Tibial nerve (tissue), 4 donors: ENCODE measurements at places on chromosomes 1 and 21. TPM values are rescaled to one million over a fixed set of nuclear protein-coding genes. Genes with fewer than 3 reads are reported as not detected.

CDCA8 gene
- not detected for total RNA-seq

DNA sequence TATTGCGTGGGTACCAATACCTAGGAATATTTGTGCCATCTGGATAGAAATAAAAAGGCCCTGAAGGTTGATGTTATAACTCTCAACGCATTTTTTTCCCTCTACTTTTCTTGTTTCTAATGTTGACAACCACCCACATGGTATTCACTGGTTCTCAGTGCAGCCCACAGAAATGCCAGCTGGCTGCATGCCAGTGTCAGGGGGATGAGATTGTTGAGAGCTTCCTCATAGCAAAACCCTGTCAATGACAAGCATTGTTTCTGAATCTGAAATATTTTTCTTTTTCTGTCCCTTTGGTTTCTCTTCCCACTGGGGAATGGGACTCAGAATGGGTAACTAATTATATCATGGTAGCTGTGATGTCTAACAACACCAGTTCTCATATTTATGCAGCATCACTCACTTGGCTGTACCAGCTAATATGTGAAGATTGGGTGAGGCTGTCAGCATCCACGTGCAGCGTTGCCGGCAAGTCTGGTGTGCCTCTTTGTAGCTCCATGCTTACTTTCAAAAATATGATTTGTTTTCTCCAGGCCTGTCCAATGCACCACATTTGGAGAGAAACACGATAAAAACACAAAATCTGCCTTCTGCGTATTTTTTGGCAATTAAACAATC, 284.6 kb downstream of the PTBP2 start:
- no peak overlapping the region for H3K27ac ChIP-seq
- H3K4me1 ChIP-seq: no peaks in the 10 kb centered on the region
- H3K36me3 ChIP-seq: no peaks in the 10 kb centered on the region
- no peaks in the 10 kb centered on the region for H3K27me3 ChIP-seq

DNA sequence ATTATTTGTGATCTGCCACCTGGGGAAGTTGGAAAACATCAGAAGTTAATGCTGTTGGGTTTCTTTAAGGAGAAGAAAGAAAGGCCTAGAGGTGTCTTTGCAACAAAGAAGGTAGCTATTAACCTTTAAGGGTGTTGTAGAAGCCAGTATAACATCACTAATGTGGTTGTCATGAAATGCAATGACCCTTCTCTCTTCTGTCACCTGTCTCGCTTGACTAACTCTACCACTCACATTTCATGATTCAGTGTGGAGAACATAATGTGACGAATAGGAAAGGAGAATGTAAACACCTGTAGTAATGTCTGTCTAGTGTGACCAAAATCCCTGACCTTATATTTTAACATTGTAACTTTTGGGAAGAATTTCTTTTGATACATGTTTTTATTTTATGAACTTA, 211.7 kb upstream of the UBE2U start:
- no peaks in the 10 kb centered on the region for H3K27me3 ChIP-seq
- no peaks in the 10 kb centered on the region for H3K4me1 ChIP-seq
- H3K36me3 ChIP-seq: no peaks in the 10 kb centered on the region
- no peak overlapping the region for H3K27ac ChIP-seq

GRCh38 chr1:116667575-116668105, at the start of gene IGSF3:
TSS of gene IGSF3 (minus strand) at chr1:116667733. CDS start at chr1:116666326, 1,407 bp downstream.
- peak within 1 kb of the TSS; percentile 40 for H3K4me3 ChIP-seq
- H3K27ac ChIP-seq: peak within 1 kb of the TSS; percentile 13

GRCh38 chr1:173714441-173714758, 381 bp upstream of the KLHL20 start:
- H3K4me1 ChIP-seq: peaks cover 3% of the 10 kb centered on the region
- H3K4me3 ChIP-seq: peak overlapping the region; percentile 75
- peak overlapping the region; percentile 87 for H3K27ac ChIP-seq
- H3K36me3 ChIP-seq: no peaks in the 10 kb centered on the region
- no peak for DNase-seq
